ENCODE measurements at places on chromosomes 4 and X.
A peak's percentile ranks its signal among the peaks of the same experiment; 100 is the strongest.

- DNase-seq = no peak
Measured at GRCh38 chr4:48184882-48185281, 50.8 kb upstream of the TXK start.

DNA sequence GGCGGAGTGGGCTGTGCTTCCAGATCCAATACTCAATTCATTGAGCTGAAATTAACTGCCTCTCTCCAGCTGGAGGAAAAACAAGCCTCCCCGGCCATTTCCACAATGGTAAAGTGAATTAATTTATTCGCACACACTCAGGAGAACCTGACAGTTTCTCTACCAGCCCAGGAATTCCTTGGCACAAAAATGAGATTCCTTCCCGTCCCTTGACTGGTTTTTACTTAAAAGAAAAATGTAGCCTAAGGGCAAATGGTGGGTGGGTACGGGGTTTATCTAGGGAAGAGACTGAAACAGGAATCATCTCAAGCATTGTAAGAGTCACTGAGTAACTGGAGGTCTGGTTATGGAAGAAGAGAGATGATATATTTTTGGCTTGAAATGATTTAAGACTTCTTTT, 102.7 kb downstream of the VCX3A start:
- DNase-seq = no peak

DNA sequence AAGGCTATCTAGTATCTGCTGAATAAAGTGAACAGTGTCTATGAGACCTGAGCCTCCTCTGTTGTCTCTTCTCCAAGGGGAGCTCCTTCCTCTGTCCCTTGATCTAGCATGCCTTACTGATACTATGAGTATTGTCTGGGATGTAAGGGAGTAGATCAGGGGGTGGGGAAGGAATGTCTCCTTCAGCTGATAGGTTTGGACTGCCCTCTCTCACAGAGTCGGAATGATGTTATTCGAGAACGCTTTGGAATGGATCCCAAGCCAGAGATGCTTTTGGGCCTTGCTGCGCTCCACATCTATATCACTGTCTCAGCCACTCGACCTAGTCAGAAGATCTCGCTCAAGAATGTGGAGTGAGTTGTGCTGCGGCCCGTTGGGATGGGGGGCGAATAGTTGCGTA, 68.3 kb upstream of the PRPS1 start:
- no peak for DNase-seq

GRCh38 chr4:75180790-75181776, 248.2 kb downstream of the PARM1 start:
- no peak for DNase-seq

DNA sequence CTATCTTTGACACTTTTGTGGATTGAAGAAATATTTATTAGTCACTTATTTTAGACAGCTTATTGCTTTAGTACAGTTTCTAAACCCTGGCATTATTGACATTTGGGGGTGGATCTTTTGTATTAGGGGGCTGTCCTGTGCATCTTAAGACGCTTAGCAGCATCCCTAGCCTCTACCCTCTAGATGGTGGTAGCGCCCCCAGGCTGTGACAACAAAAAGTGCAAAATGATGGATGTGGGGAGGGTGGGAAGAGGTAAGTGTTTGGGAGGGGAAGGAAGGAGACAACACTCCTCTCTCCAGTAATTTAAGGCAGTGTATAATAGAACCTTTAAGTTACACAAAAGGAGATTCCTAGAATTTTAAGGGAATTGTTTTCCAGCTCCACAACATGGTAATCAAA, 1210.6 kb downstream of the C4orf33 start:
- no peak for DNase-seq

GRCh38 chr4:26029568-26030131, 115.6 kb downstream of the SMIM20 start:
- DNase-seq = no peak

DNA sequence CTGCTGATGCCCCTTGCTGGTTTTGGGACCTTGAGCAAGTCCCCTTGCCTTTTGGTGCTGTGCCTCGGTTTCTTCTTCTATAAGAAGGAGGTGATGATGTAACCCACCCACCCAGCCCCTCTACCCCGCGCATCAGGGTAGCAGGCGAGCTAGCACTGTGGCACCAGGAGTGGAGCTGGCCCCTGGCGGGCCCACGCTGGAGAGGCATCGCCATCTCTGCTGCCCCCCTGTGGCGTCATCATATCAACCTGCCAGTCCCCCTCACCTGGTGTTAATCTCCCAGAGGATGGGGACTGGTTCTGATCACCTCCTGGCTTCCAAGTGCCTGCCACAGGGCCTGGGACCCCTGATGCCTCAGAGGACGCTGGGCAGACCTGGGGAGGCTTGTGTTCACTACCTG, 6.3 kb upstream of the SORCS2 start:
- no peak for DNase-seq

- DNase-seq = no peak
Measured at GRCh38 chr4:158681629-158682028, 9.5 kb downstream of the ETFDH start.

DNA sequence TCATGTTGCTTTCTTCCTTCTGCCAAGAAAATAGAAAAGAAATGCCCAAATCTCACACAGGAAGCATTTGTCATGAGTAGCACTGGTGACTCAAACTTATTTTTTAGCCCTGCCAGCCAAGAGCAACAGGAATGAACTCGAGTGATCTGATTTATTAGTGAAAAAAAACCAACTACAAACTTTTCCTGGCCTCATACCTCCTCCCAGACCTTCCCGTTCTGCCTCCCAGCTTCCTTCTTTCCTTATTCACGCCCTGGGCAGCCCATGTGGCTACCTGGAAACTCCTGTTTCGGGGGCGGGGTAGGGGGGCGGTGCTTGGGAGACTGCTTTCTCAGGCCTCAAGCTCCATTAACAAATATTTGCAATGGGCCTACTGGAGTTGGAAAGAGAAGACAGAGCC, 178.5 kb downstream of the NHS start:
- DNase-seq = no peak

- no peak for DNase-seq
Measured at GRCh38 chrX:38975368-38975942, 174.2 kb downstream of the MID1IP1 start.

DNA sequence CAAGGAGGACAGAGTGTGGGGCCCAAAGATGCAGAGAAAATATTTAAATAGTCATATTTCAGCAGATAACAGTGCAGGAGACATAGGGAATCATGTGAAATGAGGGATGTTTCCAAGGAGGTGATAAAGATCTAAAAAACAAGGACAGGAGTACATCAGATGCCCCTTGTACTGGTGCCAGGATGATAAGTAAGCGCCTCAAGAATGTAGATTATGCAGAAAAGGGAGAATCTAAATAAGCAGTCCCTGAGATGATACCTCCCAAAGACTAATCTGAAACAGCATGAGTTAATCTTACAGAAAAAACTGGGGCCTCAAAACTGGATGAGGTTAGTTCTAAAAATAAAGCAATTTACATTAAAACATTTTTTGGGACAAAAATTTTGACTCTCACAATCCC, 136.1 kb upstream of the WDFY3 start:
- no peak for DNase-seq

DNA sequence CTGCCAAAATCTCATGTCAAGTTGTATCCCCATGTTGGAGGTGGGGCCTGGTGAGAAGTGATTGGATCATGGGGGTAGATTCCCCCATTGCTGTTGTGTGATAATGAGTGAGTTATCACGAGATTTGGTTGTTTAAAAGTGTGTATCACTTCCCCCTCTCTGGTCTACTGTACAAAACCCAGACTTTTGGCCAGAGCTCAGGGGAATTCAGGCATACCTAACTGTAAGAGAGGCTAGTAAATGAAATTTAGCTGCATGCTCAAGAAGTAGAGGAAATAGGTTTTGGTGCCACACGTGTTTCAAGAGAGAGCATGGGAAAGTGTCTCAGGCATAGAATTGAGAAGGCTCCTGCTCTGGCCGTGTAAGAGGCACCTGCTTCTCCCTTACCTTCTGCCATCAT, 190.5 kb upstream of the GALNTL6 start:
- no peak for DNase-seq

- no peak for DNase-seq
Measured at GRCh38 chr4:72006586-72006985, 25.2 kb upstream of the NPFFR2 start.

DNA sequence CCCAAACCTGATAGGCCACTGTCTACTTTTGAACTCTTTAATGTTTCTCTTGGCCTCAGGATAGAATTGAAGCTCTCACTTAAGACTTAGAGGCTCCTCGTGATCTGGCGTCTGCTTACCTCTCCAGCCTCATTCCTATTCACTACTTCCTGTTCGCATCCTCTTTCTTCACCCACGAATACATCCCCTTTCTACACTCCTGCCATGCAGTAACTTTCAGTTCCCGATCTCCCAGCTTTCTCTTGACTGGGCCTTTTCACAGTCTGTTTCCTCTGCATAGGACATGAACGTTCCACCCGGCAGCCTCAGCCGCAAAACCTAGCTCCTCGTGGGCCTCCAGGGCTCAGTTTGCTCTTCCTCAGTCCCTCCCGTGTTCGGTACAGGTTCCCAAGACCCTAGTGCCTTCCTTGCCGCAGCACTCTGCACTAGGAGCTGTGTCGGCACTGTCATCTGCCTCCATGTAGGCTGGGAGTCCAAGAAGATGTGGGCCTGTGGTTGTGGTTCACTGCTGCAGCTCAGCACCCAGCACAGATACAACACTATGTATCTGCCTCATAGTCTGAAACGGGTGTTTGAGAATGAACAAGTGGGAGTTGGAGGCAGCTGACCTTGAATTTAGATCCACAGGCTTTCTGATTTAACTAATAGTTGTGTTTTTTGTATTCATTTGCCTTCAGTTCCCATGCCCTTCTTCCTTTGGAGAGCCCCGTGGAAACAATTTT, 15.8 kb downstream of the RPL39 start:
- DNase-seq = no peak

- DNase-seq = no peak
Measured at GRCh38 chr4:6271206-6271605, 1.6 kb downstream of the WFS1 start.

- DNase-seq = no peak
Measured at GRCh38 chr4:152957437-152958171, 21.5 kb downstream of the FHDC1 start.

GRCh38 chr4:15851969-15852368, 73.8 kb downstream of the CD38 start:
- DNase-seq = no peak

GRCh38 chrX:78653118-78653822, 5.9 kb downstream of the RTL3 start:
- DNase-seq = no peak

DNA sequence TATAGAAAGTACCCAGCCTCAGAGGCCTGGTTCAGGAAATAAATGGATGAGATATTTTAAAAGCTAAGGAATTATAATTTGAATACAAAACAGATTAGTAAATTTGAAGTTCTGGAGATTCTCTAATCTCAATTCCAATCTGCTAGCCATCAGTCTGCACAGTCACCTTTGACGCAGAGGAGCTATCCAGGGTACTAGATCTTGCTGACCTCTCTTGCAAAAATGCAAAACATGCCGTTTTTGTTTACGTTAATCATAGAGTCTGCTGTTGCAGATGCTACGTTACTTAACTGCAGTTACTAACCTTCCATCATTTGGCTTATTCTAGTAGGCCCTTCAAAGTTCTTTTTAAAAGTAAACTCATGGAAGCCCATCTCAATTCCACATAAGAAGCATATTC, 10.4 kb downstream of the CCSER1 start:
- no peak for DNase-seq

GRCh38 chr4:60992037-60992436, 208.1 kb upstream of the ADGRL3 start:
- DNase-seq = no peak

GRCh38 chr4:153204728-153205648, 745 bp downstream of the TRIM2 start:
- no peak for DNase-seq

GRCh38 chr4:5157791-5158770, 106.8 kb downstream of the STK32B start:
- no peak for DNase-seq

GRCh38 chr4:141340458-141340857, 119.8 kb downstream of the ZNF330 start:
- DNase-seq = no peak

GRCh38 chr4:111475001-111475400, 670.3 kb upstream of the FAM241A start:
- DNase-seq = peak; percentile 43

GRCh38 chrX:17443556-17443955, 68.6 kb downstream of the NHS start:
- no peak for DNase-seq

DNA sequence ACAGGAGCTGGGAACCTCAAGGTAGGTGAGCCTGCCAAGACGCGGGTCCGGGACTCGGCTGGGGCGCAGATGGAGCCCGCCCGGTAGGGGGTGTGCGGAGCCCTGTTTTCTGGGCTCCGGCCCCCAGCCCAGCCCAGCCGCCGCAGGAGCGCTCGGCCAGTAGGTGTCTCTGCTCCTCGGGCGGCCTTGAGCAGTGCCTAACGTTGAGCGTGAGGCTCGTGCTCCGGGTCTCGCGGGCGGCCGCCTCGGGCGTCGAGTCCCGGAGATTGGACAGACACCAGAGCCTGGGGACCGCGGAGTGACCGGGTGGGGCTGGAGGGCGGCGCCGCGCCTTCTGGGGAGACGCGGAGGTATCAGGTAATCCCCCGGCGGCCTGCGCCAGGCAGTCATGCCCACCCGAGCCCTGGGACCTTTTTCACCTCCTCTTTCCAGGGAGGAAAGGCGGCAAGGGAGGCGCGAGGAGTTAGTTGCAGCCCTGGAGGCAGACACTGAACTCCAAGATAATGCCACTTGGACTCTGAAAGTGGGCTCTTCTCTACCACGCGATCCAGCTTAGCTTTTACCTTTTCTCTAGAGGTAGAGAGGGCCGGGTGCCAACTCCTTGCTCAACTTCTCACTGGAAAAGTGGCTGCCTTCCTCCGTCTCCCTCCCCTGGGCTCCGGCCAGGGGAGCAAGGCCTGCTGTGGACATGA, 14.5 kb upstream of the FGG start:
- DNase-seq = peak; percentile 78

DNA sequence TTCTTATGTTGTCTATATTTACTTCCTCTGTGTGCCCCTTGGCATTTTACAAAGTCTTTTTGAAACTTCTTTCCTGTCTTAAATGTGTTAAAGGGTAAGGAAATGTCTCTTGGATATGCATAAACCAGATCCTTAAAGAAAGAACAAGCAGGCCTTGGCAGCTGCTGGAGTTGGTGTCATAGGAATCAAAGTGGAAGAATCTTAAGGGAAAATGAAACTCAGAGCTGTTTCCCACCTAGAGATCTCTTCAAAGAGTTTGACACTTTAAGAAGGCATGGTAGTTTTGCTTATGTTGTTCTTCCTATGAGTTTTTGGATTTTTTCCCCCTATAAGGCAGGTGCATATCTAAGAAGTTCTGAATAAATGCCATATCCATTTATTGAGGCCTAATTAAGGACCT, 37.0 kb upstream of the CWH43 start:
- no peak for DNase-seq

GRCh38 chrX:126770179-126770578, 49.4 kb upstream of the PRR32 start:
- DNase-seq = no peak

DNA sequence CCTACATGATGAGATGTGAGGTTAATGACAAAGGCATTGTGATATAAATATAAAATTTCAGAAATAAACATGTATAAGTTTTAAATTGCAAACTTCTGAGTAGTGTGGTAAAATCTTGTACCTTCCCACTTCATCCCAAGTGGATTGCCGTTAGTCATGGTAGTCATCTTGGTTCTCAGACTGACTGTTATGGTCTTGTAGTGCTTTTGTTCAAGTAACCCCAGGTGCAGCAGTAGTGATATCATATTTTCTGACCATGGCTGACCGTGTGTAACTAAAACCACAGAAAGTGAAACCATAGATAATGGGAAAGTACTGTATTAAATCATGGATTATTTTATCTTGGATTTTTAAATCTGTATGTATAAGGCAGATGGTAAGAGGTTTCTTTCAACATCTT, 74.8 kb upstream of the SLIT2 start:
- DNase-seq = no peak

GRCh38 chrX:103927030-103927429, 35.4 kb upstream of the TMSB15B start:
- no peak for DNase-seq
